SHP77 treated with DMSO at 0.1 percent for 48 hours (cell line): ENCODE measurements at places on chromosomes 11 and 22.
A peak's percentile ranks its signal among the peaks of the same experiment; 100 is the strongest.

DNA sequence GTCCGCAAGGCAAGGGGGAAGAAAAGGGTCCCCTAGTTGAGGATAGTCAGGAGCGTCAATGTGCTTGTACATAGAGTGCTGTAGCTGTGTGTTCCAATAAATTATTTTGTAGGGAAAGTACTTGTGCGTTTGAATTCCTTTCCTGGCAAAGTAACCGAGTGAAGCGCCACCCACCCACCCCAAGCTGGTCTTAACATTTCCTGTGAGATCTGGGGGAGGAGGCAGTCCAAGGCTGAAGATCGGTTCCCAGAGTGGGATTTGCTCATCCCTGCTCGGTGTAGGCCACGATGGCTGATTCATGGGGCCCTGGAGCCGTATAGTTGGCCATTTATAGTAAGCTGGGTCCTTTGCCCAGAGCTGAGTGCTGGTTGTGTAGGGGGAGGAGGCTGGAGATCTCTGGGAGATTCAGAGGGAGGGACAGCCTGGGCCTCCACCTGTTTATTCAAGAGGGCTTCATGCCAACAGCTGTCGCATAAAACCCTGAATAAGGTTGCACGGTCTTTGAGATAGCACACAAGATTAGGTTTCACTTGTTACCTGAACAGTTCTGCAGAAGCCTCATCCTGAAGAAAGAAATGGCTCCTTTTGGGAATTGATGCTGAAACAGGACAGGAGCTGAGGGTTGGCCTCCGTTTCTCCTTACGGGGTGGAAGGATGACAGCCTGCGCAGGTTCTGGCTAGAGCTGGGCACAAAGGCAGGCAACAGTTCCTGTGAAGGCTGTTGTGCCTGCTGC, 2.4 kb downstream of the ATF4 start:
- DNase-seq: peak; percentile 16

DNA sequence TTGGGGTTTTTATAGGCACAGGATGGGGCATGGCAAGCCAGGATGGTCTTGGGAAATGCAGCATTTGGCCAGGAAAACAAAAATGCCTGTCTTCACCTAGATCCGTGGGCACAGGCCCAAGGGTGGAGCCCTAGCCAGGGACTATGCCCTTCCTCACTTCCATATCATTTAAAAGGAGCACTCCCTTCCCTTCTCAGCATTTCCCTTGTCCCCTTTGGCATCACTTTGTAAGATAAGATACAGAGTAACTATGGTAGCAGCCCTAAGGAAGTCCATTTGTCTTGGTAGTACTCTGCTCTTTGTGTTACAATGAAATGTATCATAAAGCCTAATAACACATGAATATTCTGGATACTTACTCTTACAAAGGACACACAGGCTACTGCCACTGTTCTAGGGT, 1092.6 kb upstream of the TENM4 start:
- DNase-seq: no peak

DNA sequence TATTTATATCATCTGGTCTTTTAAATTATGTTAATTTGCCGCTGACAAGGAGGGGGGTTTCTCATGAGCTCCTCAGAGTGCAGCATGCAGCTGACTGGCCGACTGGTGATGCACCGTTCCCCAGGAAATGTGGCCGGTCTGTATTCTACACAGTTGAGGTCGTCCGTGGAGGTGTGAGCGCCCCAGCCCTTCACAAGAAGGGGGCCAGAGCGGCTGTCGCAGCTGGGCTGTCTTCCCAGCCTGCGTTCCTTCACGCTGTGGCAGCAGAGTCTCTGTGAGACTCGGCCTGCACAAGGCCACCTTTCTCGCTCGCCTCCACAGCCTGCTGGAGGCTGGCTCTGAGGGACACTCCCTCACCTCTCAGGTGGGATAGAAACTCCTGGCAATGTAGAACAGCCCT, 43.2 kb downstream of the AP2A2 start:
- DNase-seq: no peak

GRCh38 chr11:120658071-120658423, 146.5 kb downstream of the GRIK4 start:
- DNase-seq: no peak

- no peak for DNase-seq
These were observed 15.6 kb upstream of the ACER3 start for GRCh38 chr11:76845069-76845468.

GRCh38 chr11:102260241-102260640, 57.0 kb upstream of the BIRC3 start:
- no peak for DNase-seq

GRCh38 chr11:5626196-5626595, 1.4 kb downstream of the TRIM34 start:
- DNase-seq: no peak
